ENCODE measurements at places on chromosomes 12 and 14.

- peak; percentile 17 for DNase-seq
Measured at GRCh38 chr14:81464253-81465002, 64.3 kb upstream of the STON2 start.

DNA sequence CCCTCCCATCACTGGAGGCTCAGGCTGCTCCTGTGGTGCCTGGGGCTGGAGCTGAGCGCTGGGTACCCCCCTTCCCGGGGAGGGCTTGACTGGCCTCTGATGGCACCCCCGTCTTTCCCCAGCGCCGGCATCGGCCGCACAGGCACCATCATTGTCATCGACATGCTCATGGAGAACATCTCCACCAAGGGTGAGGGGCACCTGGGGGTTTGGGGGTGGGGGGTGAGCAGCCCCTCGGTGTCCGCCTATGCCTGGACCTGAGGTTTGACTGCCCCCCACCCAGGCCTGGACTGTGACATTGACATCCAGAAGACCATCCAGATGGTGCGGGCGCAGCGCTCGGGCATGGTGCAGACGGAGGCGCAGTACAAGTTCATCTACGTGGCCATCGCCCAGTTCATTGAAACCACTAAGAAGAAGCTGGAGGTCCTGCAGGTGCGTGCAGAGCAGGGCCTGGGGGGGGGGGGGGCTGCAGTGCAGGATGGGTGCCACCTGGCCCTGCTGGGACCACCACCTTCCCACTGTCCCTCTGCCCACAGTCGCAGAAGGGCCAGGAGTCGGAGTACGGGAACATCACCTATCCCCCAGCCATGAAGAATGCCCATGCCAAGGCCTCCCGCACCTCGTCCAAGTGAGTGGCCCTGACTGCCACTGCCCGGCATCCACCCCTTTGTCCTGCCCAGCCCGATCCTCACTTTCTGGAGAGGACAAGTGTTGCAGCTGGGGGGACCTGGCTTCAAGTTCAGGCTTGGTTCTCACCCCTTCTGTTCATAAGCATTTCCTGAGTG lies 8.8 kb downstream of the PTPN6 start:
- no peak for DNase-seq

DNA sequence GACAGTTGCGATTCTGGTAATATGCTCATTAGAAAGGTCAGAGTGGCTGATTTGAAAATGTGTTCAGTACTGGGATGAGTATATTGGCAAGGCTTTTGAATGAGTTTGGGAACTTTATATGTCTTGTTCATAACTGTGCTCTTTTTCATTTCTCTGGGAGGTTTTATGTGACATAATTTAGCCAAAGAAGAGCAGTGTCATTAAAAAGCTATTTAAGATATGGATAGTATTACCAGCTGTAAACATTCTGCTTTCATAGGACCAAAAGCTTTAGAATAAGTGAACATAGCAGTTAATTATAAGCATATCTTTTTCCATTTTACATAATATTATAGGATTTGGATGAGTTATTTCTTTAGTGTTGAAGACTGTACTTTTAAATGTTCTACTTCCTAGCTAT lies 260.4 kb downstream of the TTC6 start:
- DNase-seq = no peak

GRCh38 chr14:100476012-100476822 lies 111.0 kb downstream of the BEGAIN start:
- DNase-seq = peak; percentile 89

- DNase-seq = no peak
Measured at GRCh38 chr12:40153432-40153831, 47.6 kb upstream of the SLC2A13 start.

DNA sequence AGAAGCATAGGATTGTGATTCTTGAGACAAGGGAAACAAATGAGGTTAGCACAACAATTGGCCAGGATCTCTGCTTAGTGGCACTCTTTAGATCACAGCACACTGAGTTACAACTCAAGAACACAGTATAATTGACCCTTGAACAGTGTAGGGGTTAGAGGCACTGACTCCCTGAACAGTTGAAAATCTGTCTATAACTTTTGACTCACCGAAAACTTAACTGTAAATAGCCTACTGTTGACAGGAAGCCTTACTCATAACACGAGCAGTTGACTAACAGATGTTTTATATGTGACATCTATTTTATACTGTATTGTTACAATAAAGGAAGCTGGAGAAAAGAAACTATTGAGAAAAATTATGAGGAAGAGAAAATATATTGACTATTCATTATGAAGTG lies 296.1 kb downstream of the RERGL start:
- no peak for DNase-seq

DNA sequence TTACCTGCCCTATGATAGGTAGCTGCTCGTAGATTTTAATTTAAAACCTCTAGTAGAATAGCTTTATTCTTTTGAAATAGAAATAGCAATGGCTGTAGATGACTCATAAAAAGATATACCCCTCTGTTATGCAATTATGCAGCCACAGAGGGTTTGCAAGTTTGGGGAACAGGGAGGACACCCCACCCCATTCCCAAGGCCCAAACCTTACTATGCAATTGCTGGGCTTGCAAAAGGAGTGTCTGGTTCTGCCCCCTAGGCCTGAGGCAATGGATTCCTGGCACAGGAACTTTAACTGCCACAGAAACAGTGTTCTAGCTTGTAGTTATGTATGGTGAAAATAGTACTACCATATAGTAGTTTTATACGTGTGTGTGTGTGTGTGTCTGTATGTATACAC lies 403.3 kb downstream of the ADAMTS20 start:
- DNase-seq = no peak

DNA sequence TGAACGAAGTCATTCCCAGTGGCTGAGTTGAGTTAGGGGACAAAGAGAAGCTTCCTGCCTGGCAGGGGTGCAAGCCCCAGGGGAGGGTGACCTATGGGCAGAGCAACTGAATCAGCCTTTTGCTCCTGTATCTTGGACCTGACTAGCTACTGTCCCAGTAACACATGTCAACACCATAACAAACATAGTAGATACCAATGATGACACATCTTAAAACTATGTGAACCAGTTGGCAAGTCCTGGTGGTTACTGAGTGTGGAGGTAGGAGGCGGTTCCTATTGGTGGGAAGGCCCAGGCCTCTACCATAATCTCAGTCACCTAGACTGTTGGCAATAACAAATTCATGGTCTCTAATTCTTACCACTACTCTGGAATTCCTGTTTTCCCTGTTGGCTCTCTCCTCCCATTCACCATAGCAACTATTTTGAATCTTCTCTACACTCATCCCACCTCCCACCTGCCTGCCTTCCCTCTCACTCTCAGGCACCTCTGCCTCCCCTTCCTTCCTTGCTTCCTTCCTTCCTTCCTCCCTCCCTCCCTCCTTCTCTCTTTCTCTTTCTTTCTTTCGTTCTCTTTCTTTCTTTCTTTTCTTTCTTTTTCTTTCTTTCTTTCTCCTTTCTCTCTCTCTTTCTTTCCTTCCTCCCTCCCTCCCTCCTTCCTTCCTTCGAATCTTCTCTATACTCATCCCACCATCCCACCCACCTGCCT lies 8.1 kb upstream of the P2RX7 start:
- DNase-seq = peak; percentile 83

DNA sequence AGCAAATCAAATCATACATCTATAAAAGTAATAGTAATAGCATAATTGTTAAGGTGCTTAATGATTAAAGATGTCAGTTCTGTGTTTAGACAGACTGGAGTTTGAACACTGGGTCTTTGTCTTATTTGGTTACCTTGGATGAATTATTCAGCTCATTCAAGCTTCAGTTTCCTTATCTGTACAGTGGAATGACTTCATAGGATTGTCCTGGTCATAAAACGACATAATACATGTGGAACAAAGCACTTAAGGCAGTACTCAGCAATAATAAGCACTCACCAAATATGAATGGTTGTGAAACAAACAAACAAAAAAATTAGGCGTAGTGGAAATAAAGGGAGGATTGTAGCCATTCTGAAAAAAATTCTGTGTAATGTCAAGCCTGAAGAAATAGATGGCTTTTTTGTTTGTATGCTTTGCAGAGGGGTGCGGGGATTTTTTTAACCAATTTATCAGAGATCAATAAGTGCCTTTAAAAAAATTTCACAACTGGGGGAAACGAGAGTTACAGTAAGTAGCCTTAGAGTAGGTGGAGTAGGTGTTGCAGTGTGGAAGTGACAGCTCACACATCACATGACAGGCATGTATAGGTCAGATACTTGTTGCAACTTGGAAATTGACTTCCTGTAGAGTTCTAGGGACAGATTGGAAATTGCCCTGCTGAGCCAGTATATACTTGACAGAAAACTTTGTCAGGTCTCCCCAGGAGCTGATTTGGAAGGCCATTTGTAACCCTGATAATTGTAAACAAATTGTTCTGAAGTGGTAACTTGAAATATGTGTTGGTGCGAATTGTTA lies 157.7 kb downstream of the SLC15A5 start:
- no peak for DNase-seq

DNA sequence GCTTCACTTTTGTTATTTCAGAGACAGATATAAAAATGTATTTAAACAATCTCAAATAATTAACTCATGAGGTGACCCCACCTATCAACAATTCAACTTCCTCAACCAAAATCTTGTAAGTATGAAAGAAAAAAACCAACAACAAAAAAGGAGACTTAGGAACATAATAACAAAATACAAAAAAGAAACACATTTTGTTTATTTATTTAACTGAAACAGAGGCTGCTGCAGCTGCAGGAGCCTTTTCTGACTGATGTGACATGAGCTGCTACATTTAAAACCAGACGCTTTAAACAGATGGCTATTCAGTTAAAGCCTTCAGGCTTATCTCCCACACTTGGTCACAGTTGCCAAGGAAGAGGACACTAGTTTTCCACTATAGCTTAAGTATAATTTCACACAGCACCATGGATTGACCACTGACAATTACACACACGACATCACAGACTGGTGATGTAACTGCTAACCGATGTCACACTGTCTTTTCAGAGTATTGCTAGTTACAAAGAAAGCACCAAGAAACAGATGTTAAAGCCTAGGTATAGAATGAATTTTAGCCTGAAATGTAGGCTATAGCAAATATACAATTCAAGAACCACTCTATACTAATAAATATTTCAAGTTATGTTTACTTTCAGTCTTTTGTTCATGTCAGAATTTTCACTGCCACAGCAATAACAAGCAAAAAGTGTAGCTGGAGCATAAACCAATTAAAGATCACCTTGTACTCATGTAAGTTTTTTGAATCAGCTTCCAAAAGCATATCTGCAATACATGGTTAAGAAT lies 113.0 kb downstream of the MED13L start:
- no peak for DNase-seq

DNA sequence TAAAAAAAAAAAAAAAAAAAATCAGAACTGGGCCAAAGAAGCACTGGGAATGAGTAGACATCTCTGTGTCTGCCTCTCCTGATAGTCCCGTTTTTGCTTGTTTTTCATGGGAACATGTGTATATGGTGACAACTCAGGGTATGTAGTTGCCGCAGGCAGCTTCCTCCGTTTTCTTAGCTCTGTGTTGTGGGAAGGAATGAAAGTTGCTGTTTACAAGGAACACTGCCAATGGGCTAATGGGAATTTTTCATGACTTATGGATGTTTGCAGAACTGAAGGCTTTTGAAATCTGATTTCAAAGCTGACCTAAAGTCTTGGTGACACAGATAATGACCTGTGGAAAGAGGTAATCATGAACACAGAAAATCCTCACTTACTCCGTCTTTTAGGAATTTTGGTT lies 146.4 kb upstream of the BTG1 start:
- no peak for DNase-seq

GRCh38 chr12:128531170-128531569 lies 264.2 kb downstream of the TMEM132C start:
- DNase-seq = no peak

- no peak for DNase-seq
Measured at GRCh38 chr14:30507209-30507608, 51.7 kb upstream of the G2E3 start.

DNA sequence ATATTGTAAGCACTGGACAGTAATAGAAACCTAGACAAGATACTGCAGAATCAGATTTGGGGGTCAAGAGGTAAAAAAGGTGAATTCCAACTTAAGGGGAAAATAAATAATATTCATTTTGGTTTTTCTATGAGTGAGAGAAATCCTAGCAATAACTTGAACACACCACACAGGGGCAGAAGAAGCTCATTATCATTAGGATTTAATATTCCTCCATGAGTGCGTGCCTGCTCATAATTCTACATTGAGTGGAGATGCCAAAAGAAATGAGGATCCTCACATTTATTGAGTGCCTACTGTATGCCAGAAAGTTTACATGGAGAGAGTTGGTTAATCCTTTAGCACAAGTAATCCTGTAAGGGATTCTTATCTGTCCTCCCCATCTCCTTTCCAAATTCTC lies 40.5 kb upstream of the C14orf132 start:
- no peak for DNase-seq

GRCh38 chr12:107411792-107412535 lies 273.6 kb upstream of the PWP1 start:
- no peak for DNase-seq

- peak; percentile 79 for DNase-seq
Measured at GRCh38 chr14:23154964-23155587, 28.4 kb downstream of the SLC7A8 start.

DNA sequence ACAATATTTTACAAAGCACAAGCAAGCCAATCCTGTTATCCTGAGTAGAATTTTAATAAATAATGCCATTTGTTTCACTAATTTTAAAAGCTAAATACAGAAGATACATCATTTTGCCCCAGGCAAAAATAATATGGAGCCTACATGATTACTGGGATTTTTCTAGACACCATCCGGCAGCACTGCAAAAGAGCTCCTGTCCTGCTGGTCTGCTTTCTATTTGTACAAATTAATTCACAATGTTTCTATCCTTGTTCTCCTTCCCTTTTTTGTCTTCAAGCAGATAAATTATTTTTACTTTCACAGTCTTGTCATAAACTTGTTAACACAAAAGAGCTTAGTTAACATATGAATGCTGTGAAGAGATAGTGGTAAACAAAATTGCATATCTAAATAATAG lies 4.6 kb downstream of the SIX1 start:
- no peak for DNase-seq

DNA sequence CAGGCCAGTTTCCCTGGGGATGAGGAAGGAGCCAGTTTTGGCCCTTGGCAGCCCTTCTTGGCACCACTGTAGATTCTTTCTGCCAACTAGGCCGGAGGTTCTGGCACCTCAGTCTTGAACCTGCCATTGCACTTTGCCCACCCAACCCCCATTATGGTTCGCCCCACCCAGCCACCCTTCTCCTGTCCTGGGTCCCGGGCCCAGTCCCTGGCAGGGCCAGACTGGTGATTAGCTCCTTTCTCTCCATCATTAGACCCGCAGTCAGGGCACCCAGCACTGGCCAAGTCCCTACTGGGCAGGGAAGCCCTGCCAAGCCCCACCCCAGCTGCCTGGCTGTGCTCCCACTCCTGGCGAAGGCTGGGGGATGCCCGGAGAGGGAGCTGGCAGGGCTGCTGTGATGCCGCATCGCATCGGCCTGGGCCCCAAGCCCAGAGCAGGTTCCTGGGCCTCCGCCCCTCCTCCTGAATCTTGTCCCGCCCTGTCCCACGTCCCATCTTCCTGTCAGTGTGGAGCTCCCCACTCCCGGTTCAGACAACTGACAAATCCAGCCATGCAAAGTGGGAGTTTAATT lies 9.8 kb downstream of the FAM222A start:
- DNase-seq = no peak

Data from non-pigmented ciliary epithelial cell (primary cell).